ENCODE measurements at places on chromosomes 16 and 17.

- DNase-seq: no peak
These were observed 70.4 kb downstream of the RPH3AL start for GRCh38 chr17:282000-282911.

DNA sequence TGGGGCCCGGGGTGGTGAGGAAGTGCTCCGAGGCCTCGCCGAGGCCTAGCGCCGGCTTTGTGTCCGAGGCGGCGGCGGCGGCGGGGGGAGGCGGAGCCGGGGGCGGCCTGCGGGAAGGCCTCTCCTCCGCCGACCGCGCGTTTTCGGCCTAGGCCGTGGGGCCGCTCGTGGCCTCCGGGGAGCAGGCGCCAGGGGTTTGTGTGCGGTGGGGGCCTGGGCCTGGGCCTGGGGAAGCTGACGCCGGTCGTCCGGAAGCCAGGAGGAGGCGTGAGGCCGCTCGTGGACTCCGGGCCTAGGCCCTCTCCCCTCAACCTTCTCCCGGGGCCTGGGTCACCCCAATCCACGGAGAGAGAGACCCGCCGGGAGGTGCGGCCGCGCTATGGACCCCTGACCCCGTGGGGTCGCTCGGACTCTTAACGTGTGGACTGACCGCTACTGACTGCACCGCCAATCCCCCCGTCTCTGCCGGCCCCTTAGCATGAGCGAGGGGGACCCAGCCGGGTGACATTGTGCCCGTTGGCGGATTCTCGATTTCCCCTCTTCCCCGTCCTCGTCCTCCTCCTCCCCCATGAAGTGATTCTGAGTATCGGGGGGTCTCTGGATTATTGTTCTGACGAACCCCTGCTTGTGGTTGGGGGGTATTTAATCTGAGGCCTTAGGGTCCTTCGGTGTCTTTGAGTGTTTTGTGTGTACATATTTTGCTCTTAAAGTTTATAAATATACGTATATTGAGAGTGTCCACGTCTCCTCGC is 660 bp downstream of the RBBP6 start:
- peak; percentile 76 for DNase-seq

GRCh38 chr16:77840673-77841501 is 52.5 kb downstream of the VAT1L start:
- no peak for DNase-seq

DNA sequence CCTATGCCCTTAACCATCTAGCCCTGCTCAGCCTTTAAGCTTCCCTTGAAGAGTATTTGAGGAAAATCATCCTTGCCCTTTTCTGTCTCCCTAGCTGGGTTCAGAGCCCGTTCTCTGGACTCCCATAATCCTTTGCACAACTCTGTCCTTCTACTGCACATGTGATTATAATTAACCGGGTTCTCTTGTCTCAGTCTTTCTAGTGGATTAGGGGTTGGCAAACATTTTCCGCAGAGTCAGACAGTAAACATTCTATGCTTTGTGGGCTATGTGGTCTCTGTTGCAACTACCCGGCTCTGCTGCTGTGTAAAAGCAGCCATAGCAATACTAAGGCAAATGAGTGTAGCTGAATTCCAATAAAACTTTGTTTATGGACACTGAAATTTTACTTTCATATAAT is 80.0 kb downstream of the CDRT15 start:
- DNase-seq: no peak
